ENCODE measurements at places on chromosomes 16 and 17.

GRCh38 chr17:78737332-78737731, 44.7 kb downstream of the CYTH1 start:
- peak; percentile 86 for DNase-seq

DNA sequence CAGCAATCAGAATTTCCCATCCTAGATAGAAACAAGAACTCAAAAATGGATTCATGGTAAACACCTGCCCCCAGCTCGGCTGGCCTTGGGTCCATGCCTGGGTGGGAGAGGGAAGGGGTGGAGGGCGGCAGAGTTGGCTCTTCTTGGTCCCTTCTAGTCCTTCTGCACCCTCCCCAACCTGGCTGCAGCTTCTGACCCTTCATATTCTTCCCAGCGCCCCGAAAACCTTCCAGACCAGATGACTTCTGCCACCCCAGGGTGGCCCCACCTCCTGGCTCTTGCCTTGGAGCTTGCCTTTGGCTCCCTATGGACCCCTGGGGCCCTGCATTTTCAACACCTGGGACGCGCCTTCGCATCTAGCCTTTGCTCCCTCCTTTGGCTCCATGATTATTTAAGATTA, 5.4 kb upstream of the GJD3 start:
- DNase-seq: no peak

- DNase-seq: no peak
Observed at GRCh38 chr17:44118427-44119050, 4.9 kb downstream of the HDAC5 start.

GRCh38 chr17:82884341-82884969, 44.6 kb upstream of the ZNF750 start:
- peak; percentile 23 for DNase-seq

- peak; percentile 53 for DNase-seq
Observed at GRCh38 chr17:76276461-76277299, 11.5 kb downstream of the UBALD2 start.

DNA sequence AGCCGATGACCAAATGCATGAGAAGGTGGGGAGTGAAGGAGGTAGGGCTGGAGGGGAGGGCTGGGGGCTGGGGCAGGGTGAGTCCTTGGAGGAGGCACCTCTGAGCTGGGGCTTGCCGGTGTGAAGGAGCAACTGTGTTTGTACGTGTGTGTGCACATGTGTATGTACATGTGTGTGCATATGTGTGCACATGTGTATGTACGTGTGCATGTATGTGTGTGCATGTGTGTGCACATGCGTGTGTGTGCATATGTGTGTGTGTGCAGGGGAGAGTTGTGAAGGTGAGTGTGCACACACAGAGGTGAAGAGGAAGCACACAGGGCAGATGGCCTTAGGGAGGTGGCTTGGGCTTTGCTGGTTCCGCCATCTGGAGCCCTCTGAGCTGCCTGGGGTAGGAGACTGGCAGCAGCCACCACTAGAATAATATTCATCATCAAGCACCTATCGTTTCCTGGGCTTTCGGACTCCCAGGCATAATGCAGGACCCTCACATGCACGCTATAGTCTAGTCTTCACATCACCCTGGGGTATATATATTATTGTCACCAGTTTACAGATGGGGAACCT, 120.9 kb upstream of the CDC42EP4 start:
- no peak for DNase-seq

DNA sequence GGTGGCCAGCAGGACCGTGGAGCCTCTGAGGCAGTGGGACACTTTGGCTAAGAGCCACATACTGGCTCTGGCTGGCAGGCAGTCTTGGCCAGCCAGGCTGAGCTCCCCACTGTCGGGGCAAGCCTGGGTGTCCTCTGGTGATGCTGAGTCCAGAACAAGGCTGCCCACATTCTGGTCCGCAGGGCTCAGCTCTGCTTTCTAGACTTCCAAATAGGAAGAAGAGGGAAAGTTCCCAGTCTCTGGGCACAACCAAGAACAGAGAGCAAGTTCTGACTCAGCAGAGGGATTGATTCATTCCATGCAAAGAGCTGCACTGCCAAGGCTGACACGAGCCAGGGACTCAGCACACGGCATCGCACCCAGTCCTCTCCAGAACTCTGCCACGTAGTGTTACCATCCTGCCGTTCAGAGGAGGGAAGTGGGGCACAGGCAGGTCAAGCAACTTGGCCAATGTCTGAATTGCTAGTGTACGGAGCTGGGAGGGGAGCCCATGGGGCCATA, 58.9 kb downstream of the NOS2 start:
- peak; percentile 54 for DNase-seq

DNA sequence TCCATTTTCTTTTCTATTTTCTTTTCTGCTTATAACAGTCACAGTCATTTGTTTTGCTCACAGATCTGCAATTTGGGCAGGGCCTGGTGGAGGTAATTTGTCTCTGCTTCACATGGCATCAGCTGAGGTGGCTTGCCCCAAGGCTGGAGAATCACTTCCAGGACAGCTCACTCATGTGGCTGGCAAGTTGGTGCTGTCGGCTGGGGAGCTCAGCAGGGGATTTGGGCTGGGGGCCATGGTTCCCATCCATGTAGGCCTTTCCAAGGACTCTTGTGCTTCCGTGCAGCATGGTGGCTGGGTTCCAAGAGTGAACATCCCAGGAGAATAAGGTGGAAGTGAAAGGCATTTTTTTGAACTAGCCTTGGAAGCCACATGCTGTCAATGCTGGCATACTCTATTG, 85.7 kb downstream of the MGAT5B start:
- no peak for DNase-seq

GRCh38 chr17:72296456-72296855, 175.6 kb downstream of the SOX9 start:
- DNase-seq: peak; percentile 25

DNA sequence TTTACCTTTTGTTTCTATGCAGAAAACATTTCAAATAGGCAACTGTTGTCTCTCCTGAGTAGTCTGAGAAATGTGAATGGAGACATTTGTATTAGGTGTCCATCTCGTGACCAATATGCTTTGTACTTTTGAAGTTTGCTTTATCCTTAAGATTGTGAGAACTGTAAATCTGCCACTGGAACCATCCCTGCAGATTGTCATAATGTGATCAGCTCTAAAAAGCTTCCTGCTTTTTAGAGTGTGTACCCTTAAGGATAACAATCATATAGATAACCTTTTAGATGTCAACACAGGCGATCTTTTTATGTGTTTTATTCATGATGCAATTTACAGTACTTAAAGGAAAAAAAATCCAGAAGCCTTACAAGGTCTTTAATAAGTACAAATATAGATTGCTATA, 63.5 kb downstream of the PRKCA start:
- no peak for DNase-seq

GRCh38 chr17:48237456-48237855, 129.9 kb downstream of the SNX11 start:
- no peak for DNase-seq

DNA sequence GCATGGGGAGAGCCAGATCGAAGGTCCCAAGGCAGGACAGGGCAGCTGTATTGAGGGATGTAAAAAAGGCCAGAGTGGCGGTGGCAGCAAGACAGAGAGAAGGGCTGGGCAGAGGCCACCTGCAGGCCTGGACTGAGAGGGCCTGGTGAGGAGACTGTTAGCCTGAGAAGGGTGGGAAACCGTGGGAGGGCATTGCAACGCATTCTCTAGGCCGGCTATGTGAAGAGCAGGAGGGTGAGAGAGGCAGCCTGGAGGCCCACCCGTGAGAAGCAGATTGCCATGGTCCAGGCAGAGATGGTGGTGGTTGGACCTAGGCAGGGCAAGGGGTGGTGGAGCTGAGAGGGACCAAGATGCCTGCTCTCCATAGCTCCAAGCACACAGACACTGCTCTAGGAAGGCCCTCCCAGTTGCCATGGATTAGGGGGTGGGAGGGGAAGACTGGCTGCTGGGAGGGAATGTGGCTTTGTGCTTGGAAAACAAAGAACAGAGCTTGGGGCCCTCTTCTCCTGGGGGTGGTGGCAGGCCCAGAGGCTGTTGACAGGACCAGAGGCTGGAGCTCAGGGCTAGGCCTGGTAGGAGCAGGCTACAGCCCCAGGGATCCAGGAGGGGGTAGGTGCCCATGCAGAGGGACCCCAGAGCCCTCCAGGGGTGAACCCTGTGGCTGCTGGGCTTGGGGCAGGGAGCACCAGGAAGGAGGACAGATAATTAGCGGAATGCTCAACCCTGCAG, 12.4 kb upstream of the TCAP start:
- no peak for DNase-seq
